ENCODE measurements at places on chromosomes 3 and 15.

GRCh38 chr15:68815598-68815997 lies 5.1 kb downstream of the ANP32A start:
- DNase-seq, result no peak

GRCh38 chr3:59486520-59486919 lies 436.7 kb upstream of the CFAP20DC start:
- DNase-seq, result no peak

DNA sequence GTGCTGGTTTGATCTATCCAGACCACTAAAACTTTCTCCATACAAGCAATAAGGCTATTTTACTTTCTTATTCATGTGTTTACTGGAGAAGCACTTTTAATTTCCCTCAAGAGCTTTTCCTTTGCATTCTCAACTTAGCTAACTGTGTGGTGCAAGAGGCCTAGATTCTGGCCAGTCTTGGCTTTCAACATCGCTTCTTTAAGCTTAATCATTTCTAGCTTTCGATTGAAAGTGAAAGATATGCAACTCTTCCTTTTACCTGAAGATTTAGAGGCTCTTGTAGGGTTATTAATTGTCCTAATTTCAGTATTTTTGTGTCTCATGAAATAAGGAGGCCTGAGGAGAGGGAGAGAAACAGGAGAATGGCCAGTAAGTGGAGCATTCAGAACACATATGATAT lies 234.8 kb upstream of the GADL1 start:
- no peak for DNase-seq

DNA sequence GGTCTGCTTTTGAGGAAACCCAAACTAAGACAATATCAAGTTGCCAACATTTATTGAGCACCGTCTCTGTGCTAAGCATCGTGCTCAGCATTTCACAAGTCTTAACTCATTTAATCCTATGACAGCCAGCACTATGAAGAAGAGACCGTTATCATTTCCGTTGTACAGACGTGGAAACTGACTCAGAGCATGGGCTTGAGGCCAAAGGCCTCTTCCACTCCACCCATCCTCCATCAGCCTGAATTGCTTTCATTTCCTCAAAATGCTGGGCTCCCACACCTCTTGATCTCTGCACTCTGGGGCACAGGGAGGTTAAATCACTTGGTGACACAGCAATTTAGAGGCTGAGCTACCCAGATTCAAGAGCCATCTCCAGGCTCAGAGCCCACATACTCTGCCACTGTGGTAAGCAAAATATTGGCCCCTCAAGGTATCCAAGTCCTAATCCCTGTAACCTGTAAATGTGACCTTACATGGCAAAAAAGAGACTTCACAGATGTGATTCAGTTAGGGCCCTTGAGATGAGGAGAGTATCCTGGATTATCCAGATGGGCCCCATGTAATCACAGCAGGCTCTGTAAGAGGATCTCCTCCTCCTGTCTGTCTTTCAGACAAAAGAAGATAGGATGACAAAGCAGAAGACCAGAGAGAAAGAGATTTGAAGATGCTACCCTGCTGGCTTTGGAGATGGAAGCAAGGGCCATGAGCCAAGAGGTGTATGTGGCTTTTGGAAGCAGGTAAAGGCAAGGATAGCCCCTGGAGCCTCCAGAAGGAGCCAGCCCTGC lies 24.3 kb upstream of the FLNB start:
- no peak for DNase-seq

Measured in D341Med (cell line).